Keratinocyte (primary cell): ENCODE measurements at places on chromosomes 12 and 14.

- no peak for DNase-seq
Observed at GRCh38 chr14:69660344-69661193, 49.2 kb downstream of the SUSD6 start.

DNA sequence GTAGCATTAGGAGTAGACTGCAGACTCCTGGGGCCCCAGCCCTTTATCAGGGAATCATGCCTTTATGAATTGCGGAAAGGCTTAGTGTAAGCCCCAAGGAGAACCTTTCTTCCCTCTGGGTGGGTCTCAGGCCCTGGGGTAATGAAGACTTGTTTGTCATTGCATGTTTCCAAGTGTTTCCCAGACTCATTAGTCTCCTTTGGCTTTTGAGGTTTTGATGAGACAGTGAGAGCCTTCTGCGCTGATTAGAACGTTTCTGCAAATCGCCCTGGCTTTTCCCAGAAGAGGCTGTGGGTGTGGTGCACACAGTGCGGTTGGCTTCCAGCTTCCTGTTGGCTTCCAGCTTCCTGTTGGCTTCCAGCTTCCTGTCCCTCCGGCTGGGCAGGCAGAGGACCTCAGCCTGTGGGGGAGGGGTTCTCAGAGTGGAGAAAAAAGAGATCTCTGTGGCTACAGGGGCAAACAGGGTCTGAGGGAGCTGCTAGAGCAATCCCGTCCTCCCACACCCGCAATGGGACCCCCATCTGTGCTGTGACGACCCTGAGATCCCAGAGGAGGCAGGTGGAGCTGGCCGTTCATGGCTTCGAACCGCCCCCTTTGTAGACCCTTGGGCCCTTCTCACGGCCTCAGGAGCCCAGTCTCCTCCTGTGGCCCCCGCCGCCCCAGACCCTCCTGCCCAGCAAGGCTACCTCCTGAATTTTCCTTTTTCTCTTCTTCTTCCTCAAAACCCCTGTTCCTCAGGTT, 42.1 kb downstream of the GPR68 start:
- no peak for DNase-seq

GRCh38 chr12:98745578-98746391, 100.7 kb downstream of the APAF1 start:
- DNase-seq, result no peak

GRCh38 chr12:39199351-39199750, 243.6 kb downstream of the KIF21A start:
- no peak for DNase-seq

DNA sequence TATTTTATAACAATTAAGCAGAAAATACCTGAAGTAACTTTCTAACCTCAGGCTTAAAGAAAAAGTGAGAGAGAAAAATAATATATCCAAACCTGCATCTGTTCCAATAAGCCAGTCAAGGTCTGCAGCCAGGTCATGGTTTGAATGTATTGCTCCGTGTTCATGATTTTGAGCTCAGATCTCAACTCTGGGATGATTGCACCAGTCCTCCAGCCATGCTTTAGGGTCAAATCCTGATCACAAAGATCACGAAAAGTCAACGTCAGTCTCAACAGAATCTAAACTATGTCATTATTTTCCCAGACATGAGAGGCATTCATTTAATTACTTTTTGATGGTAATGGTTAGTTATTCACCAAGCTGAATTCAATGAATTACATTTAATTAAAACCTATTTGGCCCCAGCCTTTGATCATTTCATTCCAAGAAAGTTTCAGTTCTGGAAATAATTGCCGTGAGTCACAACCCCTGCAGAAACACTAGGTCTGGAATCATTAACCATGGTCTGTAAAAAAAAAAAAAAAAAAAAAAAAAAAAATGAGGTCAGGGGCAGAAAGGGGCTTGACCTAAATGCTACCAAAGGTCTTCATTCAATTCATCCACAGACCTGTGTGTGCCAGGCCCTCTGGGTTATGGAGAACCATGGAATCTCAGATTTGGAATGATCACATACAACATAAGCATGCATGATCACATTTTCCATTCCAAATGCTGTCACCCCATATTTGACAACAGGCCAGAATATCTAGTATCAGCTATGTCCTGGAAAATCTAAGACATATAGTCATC, 55.6 kb downstream of the NT5DC3 start:
- no peak for DNase-seq

DNA sequence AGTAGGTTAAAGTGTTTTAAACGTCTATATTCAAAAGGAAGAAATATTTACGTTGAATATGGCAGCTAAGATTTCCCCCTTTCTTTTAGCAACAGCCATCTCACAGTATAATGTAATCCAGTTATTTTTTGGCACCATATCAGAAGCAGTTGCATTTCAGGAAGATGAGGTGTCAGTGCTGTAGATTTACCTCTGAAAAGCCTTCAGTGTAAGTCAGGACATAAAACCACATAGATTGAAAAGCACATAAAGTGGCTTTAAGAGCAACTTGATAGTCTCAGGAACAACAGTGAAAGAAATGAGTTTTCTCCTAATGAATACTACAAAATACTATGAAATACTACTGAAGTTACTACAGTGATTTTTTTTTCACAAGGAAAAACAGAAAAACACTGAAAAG, 6.9 kb downstream of the MLH3 start:
- no peak for DNase-seq

DNA sequence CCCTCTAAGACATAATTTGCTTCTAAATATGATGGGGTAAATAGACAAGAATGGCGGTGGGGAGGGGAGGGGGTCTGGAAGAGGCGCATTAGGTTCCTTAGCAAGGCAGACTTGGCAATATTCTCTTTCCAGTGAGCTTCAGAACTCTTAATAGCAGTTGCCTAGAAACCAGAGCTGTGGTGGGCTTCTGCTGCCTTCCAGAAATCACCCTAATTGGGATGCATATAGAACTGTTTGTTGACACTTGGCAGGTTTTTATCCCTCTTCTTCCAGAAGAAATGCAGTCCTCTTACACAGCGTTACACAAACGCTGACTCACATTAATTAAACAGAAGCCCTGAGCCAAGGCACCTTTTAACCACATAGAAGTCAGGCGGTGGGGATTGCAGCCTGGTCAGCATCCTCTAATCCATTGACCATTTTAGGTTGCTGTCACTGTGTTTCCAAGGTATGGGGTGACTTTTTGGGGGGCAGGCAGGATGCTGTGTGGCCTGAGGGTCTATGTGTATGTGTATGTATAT, 114.1 kb downstream of the CCDC60 start:
- DNase-seq, result no peak

DNA sequence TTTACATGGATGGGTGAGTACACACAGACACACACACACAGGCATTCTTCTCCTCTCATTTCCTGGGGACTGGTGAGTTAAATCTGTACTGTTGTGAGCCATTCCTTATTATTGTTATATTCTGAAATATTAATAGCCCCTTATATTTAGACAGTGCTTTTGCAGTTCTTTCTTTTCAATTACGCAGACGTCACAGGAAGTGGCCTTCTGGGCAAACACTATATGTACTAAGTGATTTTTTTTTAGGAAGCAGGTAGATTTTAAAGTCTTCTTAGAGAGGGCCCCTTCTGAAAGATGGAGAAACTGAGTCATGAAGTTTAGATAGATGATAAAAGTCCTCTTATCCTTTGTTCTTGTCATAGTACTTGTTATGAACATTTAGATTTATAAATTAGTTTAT, 1213.6 kb downstream of the VRK1 start:
- DNase-seq, result no peak

DNA sequence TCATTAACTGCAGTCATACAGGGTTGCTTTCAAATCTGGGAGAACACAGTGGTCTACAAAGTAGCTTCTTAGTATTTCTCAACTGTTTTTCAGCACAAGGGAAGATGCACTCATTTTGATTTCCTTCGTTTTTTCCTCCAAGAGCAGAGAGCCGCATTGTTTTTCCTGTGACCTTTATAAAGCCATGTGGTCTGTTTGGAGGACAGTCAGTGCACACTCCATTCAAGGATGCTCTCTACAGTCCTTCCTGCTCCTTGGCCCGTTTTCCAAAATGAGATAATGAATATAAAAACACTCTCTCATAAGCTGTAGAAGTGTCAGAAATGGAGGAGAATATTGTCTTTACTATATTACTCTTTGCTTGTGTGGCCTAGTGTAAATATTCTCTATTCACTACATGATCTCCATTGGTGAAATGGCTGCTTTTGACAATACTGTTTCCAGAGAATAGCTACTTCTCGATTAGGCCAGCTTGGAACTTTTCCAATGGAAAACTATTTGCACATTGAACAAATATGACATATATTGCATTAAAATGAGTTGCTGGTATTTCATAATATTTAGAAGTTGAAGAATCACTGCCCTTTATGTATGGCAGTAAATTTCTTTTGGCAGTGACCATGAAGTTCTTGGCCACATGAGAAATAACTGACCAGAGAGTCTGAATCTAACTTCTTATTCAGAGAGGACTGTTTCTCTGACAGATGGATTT, 393.1 kb upstream of the RGS6 start:
- no peak for DNase-seq

DNA sequence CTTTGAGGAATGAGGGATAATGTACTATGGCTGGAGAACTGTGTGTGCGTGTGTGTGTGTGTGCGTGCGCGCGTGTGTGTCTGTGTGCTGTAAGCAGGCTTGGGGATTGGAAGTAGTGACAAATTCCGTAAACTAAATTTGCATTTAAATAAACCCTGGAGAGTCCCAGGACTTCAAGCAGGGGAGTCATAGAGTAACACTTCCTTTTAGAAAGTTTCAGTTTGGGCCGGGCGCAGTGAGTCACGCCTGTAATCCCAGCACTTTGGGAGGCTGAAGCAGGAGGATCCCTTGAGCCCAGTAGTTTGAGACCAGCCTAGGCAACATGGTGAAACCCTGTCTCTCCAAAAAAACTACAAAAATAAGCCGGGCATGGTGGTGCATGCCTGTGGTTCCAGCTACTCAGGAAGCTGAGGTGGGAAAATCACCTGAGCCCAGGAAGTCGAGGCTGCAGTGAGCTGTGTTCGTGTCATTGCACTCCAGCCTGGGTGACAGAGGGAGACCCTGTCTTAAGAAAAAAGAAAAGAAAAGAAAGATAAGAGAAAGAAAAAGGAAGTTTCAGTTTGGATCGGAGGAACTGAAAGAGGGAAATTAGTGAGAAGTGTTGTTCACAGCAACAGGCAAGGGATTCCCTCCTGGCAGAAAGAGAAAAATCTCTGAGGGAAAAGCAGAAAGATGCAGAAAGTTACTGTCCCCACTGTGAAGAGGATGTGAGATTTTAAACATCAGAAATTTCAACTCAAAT, 222.7 kb upstream of the SOX5 start:
- no peak for DNase-seq

DNA sequence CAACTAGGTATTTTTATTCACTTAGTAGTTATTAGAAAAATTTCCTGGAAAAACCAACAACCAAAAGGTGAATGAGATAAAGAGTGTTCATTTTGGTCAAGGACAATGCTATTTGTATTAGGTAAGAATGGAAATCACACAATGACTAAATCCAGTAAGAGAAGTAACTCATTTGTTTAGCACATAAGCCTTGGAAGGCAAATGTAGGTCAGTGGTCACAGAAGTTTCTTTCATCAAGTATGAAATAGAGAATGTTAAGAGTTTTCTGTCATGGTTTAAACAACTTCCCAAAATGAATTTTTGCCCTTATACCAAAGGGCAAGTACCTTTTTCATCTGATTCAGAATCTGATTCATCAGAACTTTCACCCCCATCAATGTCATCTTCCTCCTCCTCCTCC, 101.7 kb downstream of the KIF21A start:
- no peak for DNase-seq

DNA sequence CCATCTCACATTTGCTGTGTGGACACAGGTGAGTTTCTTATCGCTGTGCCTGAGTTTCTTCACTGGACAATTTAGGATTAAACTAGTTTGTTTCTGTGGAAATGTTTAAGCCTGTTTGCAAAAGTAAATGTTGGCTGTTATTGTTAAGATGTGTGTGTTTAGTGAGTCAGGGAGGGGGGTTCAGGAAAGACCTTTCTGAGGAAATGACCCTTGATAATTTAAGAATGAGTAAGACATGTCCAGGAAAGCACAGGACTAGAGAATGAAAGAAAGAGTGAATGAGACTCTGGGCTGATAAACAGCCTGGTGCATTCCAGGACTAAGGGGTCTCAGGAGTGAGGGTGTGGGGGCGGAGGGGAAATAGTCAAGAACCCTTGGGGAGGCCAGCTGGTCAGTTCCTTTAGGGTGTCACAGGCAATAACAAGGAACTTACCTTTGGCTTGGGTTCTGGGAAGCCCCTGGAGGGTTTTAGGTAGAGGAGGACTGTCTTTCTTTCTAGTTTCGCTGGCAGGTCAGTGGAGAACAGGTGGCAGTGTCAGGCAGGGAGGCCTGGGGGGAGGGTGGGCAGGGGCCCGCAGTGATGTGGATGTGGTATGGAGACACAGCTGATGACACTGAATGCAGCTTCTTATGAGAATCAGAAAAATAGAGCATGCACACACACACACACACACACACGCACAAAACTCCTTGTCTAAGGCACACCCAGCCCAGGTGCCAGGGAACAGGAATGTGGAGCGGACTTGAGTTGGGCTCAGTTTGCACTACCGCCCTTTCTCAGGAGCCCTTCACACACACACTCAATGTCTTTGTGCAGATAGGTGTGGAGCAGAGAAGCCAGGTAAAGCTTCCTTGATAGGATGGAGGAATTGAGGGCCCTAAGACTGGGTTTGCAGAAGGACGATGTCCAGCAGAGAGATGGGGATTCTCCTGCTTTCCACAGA, 1005.5 kb downstream of the VRK1 start:
- DNase-seq, result no peak

GRCh38 chr12:50677858-50678257, 86.0 kb upstream of the ATF1 start:
- no peak for DNase-seq

GRCh38 chr12:121975021-121975420, 46.7 kb upstream of the BCL7A start:
- DNase-seq, result no peak

DNA sequence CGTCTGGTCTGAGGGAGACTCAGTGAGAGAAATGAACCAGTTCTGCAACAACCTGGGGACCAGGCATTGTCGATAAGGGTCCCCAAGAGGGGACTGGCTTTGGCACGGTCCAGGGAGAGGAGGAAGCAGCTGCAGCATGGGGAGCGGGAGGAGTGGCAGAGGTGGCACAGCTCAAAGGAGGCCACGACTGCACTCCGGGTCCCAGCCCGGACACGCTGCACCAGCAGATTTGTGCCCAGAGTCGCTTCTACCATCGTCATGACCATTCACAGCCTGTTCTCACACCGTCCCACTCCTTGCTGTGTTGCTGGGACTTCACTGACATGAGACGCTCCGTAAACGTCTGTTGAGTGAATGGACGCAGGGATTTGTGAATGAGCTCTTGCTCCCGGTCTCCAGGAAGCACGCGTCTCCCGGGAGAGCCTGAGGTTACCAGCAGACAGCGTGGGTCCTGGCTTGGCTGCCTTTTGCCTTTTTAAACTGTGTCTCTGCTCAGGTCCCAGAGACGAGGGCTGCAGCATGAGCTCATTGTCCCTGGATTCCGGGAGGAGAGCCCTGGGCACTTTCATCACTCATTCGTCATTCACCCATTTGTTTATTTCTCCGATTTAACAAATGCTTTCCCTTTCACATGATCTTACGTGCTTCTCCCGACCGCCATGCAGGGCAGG, 137.0 kb downstream of the PIWIL1 start:
- DNase-seq, result no peak

GRCh38 chr12:41684997-41685396, 459.7 kb downstream of the GXYLT1 start:
- DNase-seq, result no peak
